Breast epithelium (tissue), 4 donors: ENCODE measurements at places on chromosomes 11 and 22. TPM values are rescaled to one million over a fixed set of nuclear protein-coding genes. Genes with fewer than 3 reads are reported as not detected.
A peak's percentile ranks its signal among the peaks of the same experiment; 100 is the strongest.

GRCh38 chr11:129639300-129639699 is 176.3 kb upstream of the TMEM45B start:
- DNase-seq: no peak

GRCh38 chr11:69971741-69972140 is 106.4 kb upstream of the ANO1 start:
- no peak for DNase-seq

DNA sequence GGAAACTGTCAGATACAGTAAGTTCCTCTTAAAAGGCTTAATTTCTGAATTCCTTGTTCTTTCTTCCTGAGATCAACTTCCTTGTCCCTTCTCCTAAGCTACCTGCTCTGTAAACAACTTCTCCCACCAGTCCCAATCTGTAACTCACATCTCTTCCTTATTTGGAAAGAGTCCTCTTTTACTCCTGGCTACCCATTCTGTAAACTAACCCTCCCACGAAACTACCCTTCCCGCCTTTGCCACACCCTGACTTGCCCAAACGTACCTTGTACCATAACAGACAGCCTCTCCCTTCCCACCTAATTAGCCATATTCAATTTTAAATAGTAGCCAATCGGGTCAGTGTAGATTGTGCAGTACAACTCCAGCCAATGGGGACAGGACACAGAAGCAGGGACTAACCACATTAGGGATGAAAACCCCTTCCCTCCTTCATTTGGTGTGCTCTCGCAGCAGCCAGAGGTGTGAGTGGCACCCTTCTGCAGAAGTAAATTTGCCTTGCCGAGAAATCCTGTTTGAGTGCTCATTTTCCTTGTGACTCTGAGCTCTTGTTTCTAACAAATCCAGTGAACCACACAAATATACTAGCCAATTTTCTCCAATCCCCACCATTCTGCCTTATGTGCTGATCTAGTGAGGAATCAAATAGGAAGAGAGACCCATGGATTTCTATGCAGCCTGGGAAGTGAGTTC is 49.5 kb downstream of the ZNF280B start:
- no peak for DNase-seq

DNA sequence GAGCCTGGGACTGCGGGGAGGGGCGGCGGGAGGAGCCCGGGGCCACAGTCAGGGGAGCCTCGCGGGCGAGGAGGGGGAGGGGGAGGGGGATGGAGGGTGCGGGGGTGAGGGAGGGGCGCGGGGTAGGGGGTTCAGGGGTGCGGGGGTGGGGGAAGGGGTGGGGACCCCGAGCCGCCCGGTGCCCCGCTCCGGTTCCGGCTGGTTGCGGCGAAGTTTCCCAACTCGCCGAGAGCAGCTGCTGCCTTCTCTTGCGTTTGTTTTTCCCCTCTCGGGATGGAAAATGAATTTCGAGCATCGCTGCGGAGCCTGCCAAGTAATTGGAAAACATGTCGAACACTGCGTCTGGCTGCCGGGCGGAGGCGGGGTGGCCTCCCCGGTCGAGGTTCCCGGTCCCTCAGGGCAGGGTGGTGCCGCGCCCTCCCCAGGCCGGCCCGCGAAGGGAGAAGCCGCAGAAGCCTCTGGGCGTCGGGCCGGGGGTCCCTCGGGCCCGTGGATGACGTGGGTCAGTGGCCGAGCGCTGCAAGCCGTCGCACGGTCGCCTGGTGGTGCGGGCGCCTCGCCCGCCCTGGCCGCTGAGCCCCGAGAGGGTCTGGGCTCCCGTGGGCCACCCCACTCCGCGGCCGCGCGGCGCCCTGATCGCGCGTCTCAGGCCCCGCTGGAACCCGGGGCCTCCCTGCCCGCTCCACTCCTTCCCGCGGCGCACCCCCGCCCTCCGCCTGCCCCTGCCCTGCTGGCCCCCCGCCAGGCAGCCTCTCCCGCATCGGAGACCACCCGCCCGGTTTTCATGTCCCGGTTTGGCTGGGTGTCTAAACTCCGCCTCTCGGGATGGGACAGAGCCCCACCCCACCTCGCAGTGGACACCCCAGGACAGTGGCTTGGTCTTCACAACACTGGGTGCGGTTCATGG is 12.1 kb downstream of the SPATA19 start:
- peak; percentile 13 for DNase-seq

DNA sequence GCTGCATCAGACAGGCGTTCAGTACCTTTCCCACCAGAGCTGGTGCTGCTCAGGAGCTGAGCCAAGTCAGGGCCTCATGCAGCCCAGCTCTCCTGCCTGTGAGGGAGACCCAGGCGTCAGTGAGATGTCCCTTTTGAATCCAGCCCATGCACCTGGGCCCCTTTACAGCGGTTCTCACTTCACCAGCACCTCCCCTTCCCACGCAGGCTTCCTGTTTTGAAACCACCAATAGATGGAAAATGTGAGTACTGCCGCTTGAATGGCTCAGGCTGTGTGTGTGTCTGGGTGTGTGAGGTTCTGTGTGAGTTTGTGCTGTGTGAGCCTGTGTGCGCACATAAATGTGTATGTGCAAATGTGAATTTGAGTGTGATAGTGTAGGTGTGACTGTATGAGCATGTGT is 88.4 kb downstream of the UBASH3B start:
- DNase-seq: peak; percentile 20

DNA sequence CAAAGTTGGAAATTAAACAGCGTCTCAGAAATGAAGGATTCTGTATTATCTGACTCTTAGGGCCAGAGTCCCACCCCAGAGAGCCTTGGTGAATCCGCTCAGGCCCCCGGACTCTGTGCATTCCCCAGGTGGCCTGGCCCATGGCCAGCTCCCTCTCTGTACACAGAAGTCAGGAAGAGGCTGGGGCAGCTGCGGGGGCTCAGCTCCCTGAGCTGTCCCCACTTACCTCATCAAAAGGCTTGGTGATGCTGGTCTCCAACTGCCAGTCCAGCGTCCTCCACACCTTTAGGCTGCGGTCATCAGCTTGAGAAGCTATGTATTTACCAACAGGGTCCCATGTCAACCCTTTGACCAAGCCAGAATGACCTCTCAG is 35.0 kb downstream of the HIRA start:
- DNase-seq: no peak

DNA sequence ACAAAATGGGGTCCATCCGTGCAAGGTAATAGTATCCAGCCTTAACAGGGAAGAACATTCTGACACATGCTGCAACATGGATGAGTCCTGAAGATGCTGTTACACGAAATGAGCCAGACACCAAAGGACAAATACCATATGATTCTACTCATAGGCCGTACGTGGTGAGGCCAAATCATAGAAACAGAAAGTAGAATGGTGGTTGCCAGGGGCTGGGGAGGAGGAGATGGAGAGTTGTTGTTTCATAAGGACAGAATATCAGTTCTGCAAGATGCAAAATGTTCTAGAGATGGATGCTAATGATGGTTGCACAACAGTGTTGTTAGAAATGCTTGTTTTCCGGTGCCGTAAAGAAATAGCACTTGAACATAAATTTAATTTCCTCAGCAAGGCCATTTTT is 2.6 kb downstream of the TBX10 start:
- DNase-seq: no peak

DNA sequence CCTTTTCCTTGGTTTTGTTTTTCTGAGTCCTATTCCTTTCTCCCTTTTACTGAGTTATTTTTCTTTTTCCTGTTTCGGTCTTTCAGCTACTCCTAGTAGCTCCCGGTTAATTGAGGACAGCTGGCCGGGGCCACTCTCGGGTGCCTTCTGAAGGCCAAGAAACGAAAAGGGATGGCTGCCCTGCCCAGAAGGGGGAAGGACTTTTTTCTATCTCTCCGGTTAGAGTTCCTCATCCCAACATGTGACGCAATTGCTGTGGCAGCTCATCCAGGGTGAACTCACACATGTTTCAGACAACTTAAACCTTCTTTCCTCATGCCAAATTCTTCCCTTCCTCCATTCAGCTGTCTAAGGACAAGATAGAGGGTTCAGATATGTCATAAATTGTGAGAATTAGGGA is 83.6 kb downstream of the PIWIL4 start:
- no peak for DNase-seq

DNA sequence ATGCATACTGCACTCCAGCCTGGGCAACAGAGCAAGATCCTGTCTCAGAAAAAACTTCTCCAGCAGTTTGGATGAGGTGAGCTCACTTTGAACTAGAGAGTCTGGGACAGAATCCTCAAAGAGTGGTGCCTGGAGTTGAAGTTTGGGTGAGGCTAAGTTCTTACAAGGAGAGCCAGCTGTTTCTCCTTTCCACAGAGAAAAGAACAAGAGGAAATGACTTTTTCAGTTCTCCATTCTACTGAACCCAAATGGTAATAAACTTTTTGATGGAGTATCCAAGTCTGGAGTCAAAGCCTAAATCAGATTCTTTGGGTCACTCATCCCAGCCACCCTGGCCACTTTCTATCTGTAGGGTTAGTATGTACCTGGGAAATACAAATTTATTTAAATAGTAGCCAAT is 102.7 kb downstream of the TRAF6 start:
- DNase-seq: no peak

- no peak for DNase-seq
These were observed 632.3 kb upstream of the CCDC90B start for GRCh38 chr11:83918476-83918875.

DNA sequence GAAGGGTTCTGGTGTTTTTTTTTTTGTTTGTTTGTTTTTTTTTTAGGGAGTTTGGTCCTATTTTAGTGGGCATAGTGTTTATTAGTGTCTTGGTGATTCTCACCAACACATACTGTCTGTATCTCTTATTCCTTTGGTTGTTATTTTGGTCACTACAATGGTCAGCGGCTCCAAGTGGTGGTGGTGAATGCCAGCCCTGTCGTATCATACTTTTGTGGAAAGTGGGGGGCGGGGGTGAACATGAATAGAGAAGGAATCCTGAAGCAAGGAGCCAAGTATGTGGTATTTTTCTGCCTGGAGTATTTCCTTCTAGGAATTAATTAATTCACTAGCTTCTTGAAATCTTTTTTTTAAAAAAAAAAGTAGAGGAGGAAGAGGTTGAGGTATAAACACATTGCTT is 79.6 kb downstream of the GRK3 start:
- peak; percentile 36 for DNase-seq

- DNase-seq: no peak
These were observed 360.2 kb downstream of the CADM1 start for GRCh38 chr11:115144014-115144413.

DNA sequence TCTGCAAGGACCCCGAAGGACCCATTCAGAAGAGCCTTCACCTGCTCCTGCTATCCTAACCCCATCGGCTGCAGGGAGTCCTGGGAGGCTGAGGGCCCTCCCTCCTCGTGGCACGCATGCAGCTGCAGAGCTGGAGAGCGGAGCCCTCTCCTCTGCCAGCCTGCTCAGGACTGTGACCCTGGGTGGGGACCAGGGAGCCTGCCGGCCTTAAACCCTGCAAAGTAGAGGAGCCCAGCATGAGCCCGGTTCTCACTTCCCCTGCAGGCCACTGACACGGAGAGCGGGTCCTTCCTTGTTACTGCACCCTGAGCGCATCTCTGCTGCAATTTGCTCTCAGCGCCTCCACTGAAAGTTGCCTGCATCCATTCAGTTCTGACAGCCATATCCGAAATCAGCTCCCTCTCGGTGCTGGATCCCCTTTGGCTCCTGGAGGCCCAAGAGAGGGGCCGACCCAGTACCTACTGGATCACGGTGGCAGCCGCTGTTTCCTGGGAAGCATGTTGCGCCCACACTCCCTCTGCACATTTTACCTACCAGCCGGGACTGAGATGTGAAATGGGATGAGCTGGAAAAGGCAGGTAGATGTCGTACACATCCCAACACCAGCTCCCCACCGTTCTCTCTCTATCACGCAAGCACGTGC is 312.1 kb downstream of the NTM start:
- no peak for DNase-seq

DNA sequence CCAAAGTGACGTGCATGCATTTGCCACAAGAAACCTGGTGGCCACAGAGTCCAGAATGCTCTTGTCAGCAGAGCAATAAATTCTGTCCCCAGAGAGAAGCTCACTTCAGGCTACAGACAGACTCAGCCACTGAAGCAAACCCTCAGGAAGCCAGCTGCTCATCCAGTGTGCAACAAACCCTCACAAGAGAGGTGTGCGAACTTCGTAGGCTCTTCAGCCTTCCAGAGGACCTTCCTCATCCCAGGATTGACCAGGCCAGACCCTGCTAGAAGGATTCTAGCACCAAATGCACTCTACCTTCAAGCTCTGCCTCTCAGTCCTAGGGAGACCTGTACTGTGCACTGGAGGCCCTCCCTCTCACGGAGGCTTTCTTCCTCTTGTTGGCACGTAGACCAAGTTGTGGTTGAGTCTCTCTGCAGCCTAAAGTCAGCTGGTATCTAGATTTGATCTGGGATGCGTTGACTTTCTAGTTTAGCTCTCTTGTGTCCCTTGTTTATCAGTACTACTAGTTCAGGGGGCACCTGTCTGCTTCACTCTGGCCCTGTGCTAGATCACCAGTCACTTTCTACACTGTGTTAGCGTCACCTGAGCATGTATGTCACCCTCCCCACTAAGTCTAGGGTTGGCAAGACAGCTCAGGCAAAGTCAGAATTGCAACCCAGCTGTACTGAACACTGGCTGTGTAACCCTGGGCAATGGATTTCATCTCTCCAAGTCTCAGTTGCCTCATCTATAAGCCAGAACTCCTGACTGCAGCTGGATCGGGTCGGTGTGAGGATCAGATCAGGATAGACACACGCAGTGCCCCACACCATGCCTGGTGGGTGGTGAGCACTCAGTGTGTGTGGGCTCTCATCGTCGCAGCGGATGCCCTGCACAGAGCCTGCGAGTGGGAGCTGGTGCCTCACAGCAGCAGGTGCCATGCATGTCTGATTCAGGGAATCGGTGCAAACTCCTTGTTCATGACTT is 22.1 kb upstream of the TMPRSS13 start:
- DNase-seq: no peak

- no peak for DNase-seq
These were observed 51.9 kb upstream of the WT1 start for GRCh38 chr11:32487270-32487669.

DNA sequence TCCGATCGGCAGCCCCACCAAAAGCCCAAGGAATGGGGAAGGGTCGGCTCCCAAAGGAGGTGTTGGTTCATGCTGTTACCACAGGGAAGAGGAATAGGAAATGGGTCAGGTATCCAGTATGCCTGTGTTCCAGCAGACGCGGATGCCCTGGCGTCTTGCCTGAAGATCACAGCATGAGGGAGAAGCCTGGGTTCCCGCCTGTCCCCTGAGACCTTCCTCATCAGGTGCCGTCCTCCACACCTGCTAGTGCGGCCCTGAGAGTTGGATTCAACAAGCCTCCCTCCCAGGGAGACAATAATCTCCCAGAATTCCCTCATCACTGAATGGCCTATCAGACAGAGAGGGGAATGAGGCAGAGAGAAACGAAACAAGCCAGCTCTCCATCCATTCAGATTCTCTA is 92.2 kb downstream of the SPATA19 start:
- DNase-seq: no peak

Gene CHRM1
- total RNA-seq: 0.88 TPM

Gene IGLL1
- not detected for total RNA-seq

Gene OR5B17
- not detected for total RNA-seq

Gene GNAZ
- 15.7 TPM for total RNA-seq

Gene OR10D3
- not detected for total RNA-seq

Gene TMPRSS5
- total RNA-seq: 11.3 TPM

Gene SMDT1
- 13.9 TPM for total RNA-seq

Gene OR56A1
- total RNA-seq: not detected
